AG04449 (cell line): ENCODE measurements at places on chromosomes 5 and 9.

- no peak for DNase-seq
Observed at GRCh38 chr5:141992349-141992963, 20.4 kb downstream of the GNPDA1 start.

- DNase-seq, result no peak
Observed at GRCh38 chr5:1343931-1344901, 683 bp downstream of the CLPTM1L start.

- DNase-seq, result no peak
Observed at GRCh38 chr5:35618781-35619180, 1.1 kb downstream of the SPEF2 start.

- DNase-seq, result no peak
Observed at GRCh38 chr5:19140276-19140675, 847.7 kb downstream of the CDH18 start.

DNA sequence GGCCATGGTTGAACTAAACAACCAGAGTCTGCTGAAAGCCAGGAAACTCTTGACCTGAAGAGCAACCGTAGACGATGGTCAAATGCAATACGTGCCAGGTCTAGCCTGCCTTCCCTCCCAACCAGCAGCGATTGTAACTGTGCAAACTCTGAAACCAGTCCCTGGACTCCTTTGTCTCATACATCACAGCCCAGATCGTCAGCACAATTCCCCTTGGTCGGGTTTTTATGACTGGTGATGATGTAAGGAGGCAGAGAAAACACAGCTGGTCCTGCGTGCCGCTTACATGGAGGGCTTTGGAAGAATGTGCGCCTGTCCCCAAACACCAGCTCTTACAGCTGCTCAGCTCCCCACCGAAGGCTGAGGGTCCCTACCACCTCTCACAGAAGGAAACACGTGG, 24.6 kb downstream of the SMIM23 start:
- no peak for DNase-seq

DNA sequence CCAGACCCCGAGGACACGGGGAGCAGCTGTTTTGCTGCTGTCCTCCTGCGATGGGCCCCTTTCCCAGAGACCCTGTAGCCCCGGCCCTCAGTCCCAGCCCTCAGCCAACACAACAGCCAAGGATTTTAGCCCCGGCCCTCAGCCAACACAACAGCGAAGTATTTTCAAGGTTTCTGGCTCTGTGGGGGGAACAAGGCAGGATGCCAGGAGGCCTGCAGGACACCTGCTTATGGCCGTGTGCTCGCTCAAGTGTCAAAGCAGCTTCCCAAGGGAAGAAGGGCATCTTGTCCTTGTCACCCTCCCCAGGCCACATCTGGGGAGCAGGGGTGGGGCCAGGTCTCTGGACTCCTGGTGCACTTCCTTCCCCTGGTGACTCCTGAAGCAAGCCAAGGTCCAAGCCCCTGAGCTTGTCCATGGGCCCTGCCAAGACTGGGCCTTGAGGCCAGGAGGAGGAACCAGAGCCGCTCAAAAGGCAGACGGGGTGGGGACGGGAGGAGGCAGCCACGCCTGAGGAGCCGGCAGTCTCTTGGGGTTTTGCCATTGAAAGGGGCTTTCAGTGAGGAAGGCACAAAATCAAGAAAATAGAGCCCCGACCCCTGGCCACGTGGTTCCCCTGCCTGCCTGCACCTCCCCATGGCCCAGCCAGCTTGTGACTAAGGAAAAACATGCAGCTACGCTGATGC, 10.8 kb downstream of the KCNT1 start:
- no peak for DNase-seq

DNA sequence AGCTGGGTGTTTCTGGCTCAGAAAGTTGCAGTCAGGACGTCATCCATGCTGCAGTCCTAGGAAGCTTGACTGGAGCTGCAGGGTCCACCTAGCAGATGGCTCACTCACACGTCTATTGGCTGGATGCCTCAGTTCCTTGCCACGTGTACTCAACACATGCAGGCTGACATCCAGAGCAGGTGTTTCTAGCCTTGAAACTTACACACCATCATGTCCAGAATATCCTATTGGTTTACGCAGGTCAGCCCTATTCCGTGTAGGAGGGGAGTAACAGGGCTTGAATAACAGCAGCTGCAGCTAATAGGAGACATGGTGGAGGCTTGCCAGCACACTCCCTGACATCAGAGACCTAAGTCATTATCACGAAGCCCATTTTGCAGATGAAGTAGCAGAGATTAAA, 473.5 kb downstream of the ACTL7B start:
- DNase-seq, result no peak

- DNase-seq, result no peak
Observed at GRCh38 chr5:44443172-44443571, 54.0 kb upstream of the FGF10 start.

- DNase-seq, result no peak
Observed at GRCh38 chr5:59592101-59592500, 301.4 kb downstream of the PDE4D start.

DNA sequence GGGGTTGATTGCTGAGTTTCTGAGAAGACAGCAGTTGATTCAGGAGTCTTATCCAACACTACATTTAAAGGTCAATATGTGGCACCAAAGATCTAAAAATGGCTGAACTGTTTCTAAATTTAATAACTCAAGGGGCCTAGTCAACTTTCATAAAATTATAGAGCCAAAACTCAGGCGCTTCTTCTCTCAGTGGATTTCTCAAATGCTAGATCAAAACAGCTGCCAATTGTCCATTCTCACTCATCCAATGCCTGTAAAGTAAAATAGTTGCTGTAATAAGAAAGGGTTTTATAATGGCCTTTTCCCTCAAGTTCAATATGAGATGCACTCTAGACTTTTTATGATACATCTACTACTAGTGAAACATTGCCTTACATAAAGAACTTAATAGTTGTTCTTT, 26.5 kb downstream of the ADAMTSL1 start:
- DNase-seq, result no peak

- DNase-seq, result no peak
Observed at GRCh38 chr9:35716230-35716629, 15.8 kb downstream of the TLN1 start.

GRCh38 chr5:73497497-73498056, 665 bp upstream of the BTF3 start:
- DNase-seq, result no peak

DNA sequence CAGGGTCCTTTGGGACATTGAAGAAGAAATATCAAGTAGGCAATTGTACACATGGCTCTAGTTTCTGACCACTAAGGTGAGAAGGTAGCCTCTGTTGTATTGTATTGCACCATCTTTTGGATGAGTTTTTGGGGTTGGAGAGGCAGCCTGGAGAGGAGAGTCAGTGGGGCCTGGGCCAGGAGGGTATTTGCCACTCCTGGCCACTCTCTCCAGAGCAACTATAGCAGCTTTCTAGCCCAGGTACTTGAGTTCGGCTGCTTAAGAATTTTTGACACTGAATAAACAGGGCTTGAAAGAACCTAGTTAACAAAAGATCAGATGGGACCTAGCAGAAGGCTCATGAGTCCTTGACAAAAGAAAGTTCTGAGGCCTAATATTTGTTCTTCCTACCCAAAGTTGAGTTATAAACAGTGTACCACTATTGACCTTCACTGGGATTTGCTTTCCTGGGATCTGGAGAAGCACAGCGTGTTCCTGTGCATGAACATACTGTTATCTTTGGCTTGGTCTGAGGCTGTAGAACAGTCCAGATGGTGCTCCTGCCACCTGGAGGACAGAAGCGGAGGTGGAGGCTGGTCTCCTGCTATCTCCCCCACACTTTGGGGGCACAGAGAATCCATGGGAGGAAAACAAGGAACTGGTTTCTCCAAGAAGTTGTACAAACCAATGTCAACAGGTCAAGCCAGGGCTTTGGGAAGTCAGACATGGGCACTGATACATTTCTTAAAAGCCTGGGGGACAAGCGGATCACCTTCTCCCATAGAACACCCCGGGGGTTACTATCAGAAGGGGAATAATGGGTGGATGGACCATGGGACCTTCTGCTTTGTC, 110.4 kb upstream of the LIFR start:
- DNase-seq, result no peak

GRCh38 chr5:138874771-138875551, at the start of gene LRRTM2:
Gene LRRTM2 (minus strand): TSS chr5:138875335. CDS start chr5:138874911, 424 bp downstream.
- peak; percentile 70 for DNase-seq

- DNase-seq, result no peak
Observed at GRCh38 chr5:39587675-39588074, 162.9 kb upstream of the DAB2 start.

- no peak for DNase-seq
Observed at GRCh38 chr5:147464211-147464610, 45.7 kb downstream of the DPYSL3 start.

GRCh38 chr5:65061250-65061973, 292.7 kb downstream of the CWC27 start:
- DNase-seq, result no peak

DNA sequence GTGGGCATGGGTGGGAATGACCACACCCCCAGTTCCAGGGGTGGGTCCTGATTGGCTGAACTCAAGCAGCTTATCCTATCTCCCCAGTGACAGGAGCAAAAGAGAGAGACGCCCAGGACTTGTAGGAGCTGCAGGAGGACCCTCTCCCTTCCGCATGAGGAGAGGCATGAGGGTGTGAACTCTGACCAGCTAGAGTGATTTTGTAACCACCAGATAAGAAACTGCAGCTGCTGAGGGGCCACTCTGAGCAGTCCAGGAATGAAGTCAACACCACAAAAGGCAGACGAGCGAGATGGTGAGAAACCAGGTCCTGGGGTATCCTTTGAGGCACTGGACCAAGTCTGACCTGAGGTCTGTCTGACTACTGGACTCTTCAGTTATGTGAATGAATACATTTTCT, 521.9 kb downstream of the BNC2 start:
- no peak for DNase-seq

- DNase-seq, result no peak
Observed at GRCh38 chr5:1652873-1653697, 129.3 kb upstream of the LPCAT1 start.

DNA sequence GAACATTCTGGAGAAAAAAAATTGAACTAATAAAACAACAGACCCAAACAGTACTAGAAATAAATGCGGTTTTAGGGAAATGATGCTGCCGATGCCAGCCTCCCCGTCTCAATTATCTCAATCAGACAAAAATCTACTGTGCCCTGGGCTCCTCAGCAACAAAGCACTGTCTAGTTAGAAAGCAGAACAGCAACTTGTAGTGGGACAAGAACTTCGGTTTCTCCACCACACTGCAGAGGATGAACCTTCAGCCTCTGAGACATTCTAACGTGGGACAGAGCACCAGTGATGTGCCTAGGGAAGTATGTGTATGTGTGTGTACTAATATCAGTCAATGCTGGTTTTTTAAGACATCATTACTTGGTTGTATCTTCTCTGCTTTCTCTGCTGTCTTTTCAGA, 11.1 kb upstream of the CAST start:
- DNase-seq, result no peak

GRCh38 chr9:130872912-130873503, 23.6 kb downstream of the QRFP start:
- DNase-seq, result no peak

DNA sequence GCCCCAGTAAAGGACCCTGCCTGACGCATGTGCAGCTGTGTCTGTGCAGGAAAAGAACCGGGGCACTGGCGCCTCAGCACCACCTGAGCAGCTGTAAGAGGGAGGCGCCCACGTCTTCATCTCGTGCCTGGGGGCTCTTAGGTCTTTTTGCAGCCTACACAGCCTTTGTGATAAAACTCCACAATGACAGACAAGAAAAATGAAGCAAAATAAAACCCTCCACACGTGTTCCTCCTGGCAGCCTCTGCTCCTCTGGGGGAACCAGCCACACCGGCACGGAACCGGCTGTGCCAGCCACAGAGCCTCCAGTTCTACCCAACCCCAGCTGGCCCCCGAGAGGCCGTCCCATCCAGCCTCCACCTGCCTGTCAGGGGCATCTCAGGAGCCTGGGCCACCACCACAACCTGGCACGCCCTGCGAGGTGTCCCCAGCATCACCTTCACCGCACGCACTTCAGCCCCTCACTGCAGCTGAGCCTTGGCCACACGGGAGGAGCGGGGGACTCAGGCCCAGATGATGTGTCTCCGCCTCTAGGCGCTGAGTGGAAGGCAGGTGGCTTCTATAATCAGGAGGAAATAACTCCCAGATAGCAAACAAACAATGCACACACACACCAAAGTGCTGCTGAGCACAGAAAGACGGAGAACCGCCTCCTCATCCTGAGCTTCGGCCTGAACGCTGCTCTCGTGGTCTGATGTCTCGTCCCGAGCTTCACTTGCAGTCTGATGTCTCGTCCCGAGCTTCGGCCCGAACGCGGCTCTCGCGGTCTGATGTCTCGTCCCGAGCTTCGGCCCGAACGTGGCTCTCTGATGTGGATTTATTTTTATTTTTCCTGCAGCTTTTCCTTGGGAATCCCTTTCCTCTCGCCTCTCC, 28.6 kb upstream of the NSMF start:
- no peak for DNase-seq

DNA sequence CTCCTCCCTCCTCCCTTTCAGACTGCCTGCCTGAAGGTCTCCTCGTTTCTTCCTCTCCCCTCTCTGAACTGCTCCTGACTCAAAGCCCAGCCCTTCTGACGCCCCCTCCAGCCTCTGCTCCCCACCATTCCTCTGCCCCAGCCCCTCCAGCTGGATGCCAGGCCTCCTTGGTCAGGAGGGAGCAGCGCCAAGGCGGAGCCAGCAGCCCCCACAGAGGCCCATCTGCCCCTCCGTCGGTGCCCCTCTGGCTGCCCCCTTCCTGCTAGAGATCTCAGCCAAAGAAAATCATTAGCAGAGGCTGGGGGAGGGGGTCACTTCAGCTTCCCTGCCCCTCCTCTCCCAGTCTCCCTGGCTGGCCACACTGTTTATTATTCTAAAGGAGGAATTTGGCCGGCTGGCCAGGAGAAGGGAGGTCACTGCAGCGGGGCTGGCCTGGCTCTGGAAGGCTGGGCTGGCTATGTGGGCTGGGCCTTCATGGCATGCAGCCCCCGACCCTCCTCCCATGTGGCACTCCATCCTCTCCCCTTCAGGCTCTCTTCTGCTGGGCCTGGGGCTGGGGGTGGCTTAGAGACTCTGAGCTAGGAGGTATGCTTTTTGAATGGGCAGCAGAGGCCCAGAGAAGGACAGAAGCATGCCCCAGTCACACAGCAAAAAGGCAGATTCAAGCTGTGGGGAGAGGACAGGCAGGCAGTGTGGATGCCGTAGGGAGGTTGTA, 16.9 kb downstream of the PDGFRB start:
- DNase-seq, result no peak

- DNase-seq, result no peak
Observed at GRCh38 chr9:72924154-72924790, 28.6 kb downstream of the ALDH1A1 start.

GRCh38 chr5:53067641-53068040, 41.9 kb downstream of the MOCS2 start:
- no peak for DNase-seq

DNA sequence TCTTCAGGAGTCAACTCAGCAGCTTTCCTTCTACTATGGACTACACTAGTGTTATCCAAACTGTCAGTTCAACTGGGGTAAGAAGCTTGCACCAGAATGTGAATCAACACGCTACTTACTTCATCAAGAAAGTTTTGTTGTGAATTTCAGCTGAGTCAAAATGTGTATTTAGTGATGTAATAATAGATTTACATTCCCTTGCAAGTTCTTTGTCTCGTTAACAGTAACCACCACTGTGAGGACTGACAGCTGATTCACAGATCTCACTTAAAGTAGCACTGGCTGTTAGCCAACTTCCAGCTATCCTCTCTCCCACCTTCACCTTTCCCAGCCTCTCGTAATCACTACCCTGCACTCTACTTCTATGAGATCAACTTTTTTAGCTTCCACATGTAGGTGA, 445.3 kb downstream of the NTRK2 start:
- no peak for DNase-seq

GRCh38 chr9:137167747-137168572, 1.9 kb downstream of the LRRC26 start:
- no peak for DNase-seq

GRCh38 chr5:169063316-169063953, 237.5 kb downstream of the SLIT3 start:
- no peak for DNase-seq
